Cardiac ventricle fibroblast (primary cell): ENCODE measurements at places on chromosomes 6 and 20. TPM values are rescaled to one million over a fixed set of nuclear protein-coding genes. Genes with fewer than 3 reads are reported as not detected.

Gene UBD
- not detected in 2 replicates for total RNA-seq

Gene RFX6
- not detected in 2 replicates for total RNA-seq

Gene VNN1
- total RNA-seq = 0.06 TPM in 1 of 2 replicates, not detected in the other

Gene EPB41L1
- 33.9 and 38.0 TPM in 2 replicates for total RNA-seq

Gene THBD
- 4.1 and 4.2 TPM in 2 replicates for total RNA-seq

Gene RNF8
- total RNA-seq = 13.8 and 14.8 TPM in 2 replicates

Gene PDE7B
- total RNA-seq = 37.7 and 41.9 TPM in 2 replicates

Gene BTNL2
- total RNA-seq = not detected in 2 replicates

Gene TMEM200A
- total RNA-seq = 0.98 and 1.00 TPM in 2 replicates

Gene ELOVL2
- 4.1 and 5.2 TPM in 2 replicates for total RNA-seq

Gene OR2B6
- not detected in 2 replicates for total RNA-seq

Gene HLA-DRA
- total RNA-seq = 0.29 TPM in 1 of 2 replicates, not detected in the other

Gene HLA-DOA
- 0.12 TPM in 1 of 2 replicates, not detected in the other for total RNA-seq

Gene BIRC7
- not detected in 2 replicates for total RNA-seq

Gene LST1
- not detected in 2 replicates for total RNA-seq

Gene HMGN4
- total RNA-seq = 33.6 and 42.6 TPM in 2 replicates

Gene C20orf141
- 1.2 TPM in 1 of 2 replicates, not detected in the other for total RNA-seq

Gene C4B
- total RNA-seq = 25.2 and 46.6 TPM in 2 replicates

Gene PSMB1
- 183 and 192 TPM in 2 replicates for total RNA-seq

Gene BLOC1S5
- total RNA-seq = 6.9 and 7.4 TPM in 2 replicates

Gene SRSF3
- 78.6 and 151 TPM in 2 replicates for total RNA-seq

Gene GGTLC1
- not detected in 2 replicates for total RNA-seq

Gene CLPSL2
- not detected in 2 replicates for total RNA-seq

Gene C20orf96
- total RNA-seq = 1.7 and 1.9 TPM in 2 replicates

Gene SAMD3
- 0.78 TPM in 1 of 2 replicates, not detected in the other for total RNA-seq

Gene PGC
- not detected in 2 replicates for total RNA-seq

Gene SEL1L2
- not detected in 2 replicates for total RNA-seq

Gene LPA
- not detected in 2 replicates for total RNA-seq

Gene SFTA2
- total RNA-seq = not detected in 2 replicates

Gene RAB32
- 28.5 and 34.8 TPM in 2 replicates for total RNA-seq

Gene LAMA5
- 40.0 and 48.2 TPM in 2 replicates for total RNA-seq

Gene MTHFD1L
- total RNA-seq = 16.5 and 19.3 TPM in 2 replicates

Gene RBBP8NL
- total RNA-seq = not detected in 2 replicates

Gene DTD1
- 29.3 and 31.2 TPM in 2 replicates for total RNA-seq

Gene DUSP15
- 0.34 TPM in 1 of 2 replicates, not detected in the other for total RNA-seq

Gene NKAIN2
- total RNA-seq = not detected in 2 replicates

Gene SALL4
- 0.44 TPM in 1 of 2 replicates, not detected in the other for total RNA-seq

Gene SLC22A2
- not detected in 2 replicates for total RNA-seq

Gene RBM38
- 5.5 and 5.6 TPM in 2 replicates for total RNA-seq

Gene GFOD1
- 4.2 TPM in 2 replicates for total RNA-seq

Gene CRISP3
- not detected in 2 replicates for total RNA-seq

Gene OOEP
- total RNA-seq = not detected in 2 replicates

Gene HLA-B
- 231 and 468 TPM in 2 replicates for total RNA-seq

Gene CSNK2A1
- total RNA-seq = 75.5 and 84.6 TPM in 2 replicates

Gene KCNG1
- total RNA-seq = 2.8 and 5.1 TPM in 2 replicates

Gene MOG
- total RNA-seq = not detected in 2 replicates

Gene PPIL6
- 3.9 and 8.1 TPM in 2 replicates for total RNA-seq

Gene HLA-DRB1
- 0.37 TPM in 1 of 2 replicates, not detected in the other for total RNA-seq

Gene GPR6
- not detected in 2 replicates for total RNA-seq

Gene TSPYL4
- total RNA-seq = 9.8 and 10.0 TPM in 2 replicates

Gene GNAS-AS1
- total RNA-seq = 0.49 and 0.75 TPM in 2 replicates

Gene RWDD1
- total RNA-seq = 37.7 and 40.2 TPM in 2 replicates

Gene VAPB
- total RNA-seq = 13.1 and 15.4 TPM in 2 replicates

Gene EDN3
- total RNA-seq = not detected in 2 replicates

Gene HDGFL1
- not detected in 2 replicates for total RNA-seq
